ENCODE measurements at places on chromosomes 2 and 18.

GRCh38 chr2:113240915-113241911 lies 37.5 kb downstream of the PAX8 start:
- no peak for DNase-seq

- no peak for DNase-seq
Measured at GRCh38 chr2:70748002-70748784, 19.8 kb downstream of the ADD2 start.

GRCh38 chr2:2839393-2839781 lies 508.3 kb upstream of the MYT1L start:
- DNase-seq, result no peak

- no peak for DNase-seq
Measured at GRCh38 chr2:47003641-47004427, 88.2 kb upstream of the MCFD2 start.

GRCh38 chr18:57008001-57008686 lies 138.7 kb upstream of the BOD1L2 start:
- no peak for DNase-seq

DNA sequence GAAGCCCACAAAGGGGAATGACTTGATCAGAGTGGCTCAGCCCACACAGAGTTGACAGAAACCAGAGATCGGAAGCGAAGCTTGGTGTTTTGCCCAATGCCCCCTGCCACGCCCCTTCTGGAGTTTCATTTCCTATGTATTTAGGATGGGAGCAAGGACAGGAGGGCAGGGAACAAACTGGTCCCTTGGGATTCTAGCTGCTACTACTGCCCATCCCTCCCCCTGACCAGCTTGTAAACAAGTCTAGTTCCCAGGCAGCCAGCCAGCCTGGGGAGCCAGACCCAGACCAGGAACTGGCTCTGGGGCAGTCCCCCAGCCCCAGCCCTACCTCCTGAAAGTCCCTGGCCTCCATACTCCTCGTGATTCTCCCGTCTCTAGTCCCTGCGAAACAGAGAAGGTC lies 8.3 kb downstream of the WNT6 start:
- DNase-seq, result no peak

DNA sequence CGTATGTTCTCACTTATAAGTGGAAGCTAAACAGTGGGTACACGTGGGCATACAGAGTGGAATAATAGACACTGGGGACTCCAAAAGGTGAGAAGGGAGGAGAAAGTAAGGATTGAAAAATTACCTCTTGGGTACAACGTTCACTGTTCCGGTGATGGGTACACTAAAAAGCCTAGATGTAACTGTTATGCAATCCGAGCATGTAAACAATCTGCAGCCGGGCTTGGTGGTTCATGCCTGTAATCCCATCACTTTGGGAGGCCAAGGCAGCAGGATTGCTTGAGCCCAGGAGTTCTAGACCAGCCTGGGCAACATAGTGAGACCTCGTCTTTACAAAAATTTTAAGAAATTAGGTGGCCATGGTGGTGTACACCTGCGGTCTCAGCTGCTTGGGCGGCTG lies 33.1 kb upstream of the TTR start:
- DNase-seq, result no peak

DNA sequence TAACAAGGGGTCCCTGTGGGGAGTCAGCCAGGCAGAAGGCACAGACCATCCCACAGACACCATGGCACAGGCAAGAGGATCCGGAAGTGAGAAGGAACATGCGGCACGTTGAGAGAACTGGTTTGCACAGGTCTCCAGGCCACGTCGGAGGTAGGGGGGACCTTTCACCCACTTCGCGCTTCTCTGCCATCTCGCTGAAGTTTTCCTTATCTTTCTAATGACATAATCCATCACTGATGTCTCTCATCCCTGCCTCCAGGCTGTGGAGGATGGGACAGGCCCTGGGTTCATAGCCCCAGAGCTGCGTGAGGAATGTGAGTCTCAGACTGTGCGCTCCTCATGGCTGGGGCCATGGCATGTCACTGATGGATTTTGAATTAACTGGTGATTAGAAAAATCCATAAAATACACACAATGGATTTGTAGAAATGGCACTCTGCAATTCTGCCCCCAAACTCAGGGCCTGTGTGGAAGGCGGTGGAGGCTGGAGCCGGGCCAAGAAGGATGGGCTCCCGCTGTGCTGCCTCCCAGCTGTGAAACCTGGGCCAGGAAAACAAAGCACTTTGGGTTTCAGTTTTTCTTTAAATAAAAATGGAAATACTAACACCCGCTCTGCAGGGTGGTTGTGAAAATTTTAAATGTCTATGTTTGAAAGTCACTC lies 113.3 kb upstream of the ALKAL2 start:
- DNase-seq, result no peak

GRCh38 chr2:202121532-202122162 lies 48.6 kb downstream of the KIAA2012 start:
- DNase-seq, result no peak

- DNase-seq, result no peak
Measured at GRCh38 chr2:222452422-222452950, 28.1 kb downstream of the SGPP2 start.

GRCh38 chr2:138066841-138067240 lies 102.6 kb downstream of the HNMT start:
- DNase-seq, result no peak

- DNase-seq, result no peak
Measured at GRCh38 chr18:58868440-58868839, 3.8 kb downstream of the ZNF532 start.

DNA sequence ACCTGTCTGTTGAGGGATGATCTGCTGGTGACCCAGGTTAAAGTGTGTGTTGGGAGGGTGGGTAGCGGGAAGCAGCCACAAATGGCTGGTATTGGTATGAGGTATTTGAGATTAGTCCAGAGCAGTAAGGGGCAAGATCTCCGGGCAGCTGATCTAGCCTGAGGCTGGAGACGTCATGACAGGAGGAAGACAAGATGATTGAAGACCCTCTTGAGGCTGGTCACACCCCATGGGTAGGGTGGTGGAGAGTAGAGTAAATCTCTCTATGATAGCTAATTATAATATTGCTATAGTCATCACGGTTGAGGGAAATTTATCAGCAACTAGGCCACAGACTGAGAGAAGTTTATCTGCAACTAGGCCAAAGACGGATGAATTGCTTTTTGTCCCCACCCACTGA lies 128.5 kb downstream of the CDCA7 start:
- no peak for DNase-seq

DNA sequence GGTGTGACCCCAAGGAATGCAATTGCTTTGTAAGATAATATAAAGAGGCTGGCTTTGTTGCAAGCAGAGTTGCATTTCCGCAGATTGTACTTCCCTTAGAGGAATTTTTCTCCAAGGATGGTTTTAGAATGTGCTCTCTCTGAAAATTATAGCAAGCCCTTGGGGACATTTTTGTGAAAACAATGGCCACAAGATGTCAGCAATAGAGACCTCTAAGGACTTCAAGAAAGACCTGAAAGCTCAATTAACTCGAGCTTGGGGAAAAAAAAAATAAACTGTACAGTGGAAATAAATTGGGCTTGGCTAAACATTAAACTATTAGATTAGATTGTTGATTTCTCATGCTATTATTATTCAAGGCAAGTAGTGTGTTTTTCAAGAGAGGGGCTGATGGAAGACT lies 81.3 kb upstream of the KYNU start:
- no peak for DNase-seq

GRCh38 chr2:164479460-164479859 lies 141.8 kb downstream of the GRB14 start:
- DNase-seq, result no peak

- DNase-seq, result no peak
Measured at GRCh38 chr2:163878718-163879117, 142.9 kb upstream of the FIGN start.

DNA sequence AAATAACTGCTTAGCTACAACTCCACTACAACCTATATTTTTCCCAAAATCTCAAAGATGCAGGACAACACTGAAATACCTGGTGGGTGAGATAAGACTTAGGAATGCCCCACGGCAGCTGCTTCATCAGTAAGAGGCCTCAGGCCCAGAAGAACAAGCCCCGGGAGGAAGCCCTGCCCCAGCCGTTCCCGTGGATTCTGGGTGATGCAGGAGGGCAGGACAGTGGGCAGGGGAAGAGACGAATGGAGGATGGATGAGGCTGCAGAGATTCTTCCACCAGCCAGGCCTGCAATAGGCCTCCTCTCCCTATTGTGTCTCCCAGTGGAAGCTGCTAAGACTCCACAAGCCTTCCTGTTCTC lies 197.9 kb upstream of the HDAC4 start:
- no peak for DNase-seq

- DNase-seq, result no peak
Measured at GRCh38 chr2:7096726-7097352, 179.6 kb downstream of the RNF144A start.

DNA sequence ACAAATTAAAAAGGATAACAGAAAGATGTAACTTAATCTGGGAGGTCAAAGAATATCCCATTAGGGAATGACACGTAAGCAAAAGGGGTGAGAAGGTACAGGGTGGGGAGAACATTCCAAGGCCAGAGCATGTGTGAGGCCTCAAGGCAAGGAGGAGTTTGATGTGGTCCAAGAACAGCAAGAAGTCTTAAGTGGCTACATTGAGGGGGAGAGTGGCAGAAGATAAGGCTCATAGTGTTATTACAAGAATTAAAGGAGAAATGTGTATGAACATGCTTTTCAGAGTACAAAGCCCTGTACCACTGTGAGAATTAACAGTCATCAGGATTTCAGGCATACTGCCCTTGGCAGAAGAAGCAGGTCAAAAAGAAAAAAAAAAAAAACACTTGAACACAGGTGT lies 174.4 kb upstream of the ERBB4 start:
- no peak for DNase-seq

DNA sequence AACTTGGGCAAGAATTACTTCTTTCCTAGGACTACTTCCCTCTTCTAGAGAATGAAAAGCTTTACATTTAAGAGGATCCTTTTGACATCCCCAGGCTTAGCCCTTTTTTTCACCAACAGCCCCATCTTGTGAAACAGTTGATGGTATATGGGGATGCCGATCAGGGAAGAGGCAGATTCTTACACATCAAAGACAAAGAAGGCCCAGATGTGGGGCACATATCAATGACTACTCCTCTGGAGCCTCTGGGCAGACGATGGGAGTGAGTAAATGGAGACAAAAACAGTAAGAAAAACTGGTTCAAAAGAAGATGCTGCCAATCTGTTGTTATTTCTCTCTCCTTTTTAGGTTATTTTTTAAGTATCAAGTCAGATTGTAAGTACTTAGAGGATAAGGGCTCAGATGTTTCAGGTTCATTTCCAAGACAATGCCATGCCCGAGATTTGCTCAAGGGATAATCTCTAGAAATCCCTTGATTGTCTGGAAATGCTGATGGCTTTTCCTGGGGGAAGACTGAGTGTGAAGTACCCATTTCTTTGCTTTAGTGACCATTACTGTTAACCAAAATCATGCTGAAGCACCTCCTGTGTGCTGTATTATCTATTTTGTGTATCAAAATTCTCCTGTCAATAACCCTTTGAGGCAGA lies 117.5 kb downstream of the EPHA4 start:
- no peak for DNase-seq

GRCh38 chr18:77157312-77157711 lies 24.7 kb upstream of the MBP start:
- no peak for DNase-seq

GRCh38 chr2:182049372-182050148 lies 63.9 kb downstream of the PPP1R1C start:
- DNase-seq, result no peak

- no peak for DNase-seq
Measured at GRCh38 chr18:44227501-44227900, 453.2 kb upstream of the SETBP1 start.

GRCh38 chr2:217195658-217196446 lies 336.0 kb upstream of the TNP1 start:
- no peak for DNase-seq

DNA sequence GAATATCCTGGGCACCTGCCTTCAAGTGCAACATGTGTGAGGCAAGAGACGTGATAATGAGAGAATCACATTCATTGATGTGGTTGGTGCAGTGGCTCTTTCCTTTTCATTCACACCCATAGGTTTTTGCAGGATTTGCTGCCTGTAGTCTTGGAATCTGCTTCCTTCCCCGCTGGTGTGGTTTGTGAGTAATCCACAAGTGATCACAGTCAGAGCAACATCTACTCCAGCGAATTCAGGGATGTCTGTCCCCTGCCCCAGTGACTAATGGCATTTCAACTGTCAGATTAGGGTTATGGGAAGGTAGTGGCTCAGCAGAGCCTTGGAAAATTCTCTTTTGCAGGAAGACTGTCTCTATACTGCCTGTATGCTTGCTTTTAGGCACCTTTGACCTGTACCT lies 225.5 kb upstream of the RBMS1 start:
- DNase-seq, result no peak

DNA sequence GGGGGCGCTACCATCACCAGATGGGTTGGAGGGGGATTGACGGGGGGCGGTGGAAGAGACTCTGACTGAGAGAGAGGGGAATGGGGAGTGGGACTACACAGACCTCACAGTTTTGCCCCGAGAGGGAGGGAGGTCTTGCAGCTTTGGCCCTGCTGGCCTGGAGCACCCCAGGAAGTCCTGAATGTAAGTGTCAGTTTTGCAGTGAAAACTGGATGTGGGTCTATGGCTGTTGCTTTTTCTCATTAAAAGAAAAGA lies 2.4 kb downstream of the TCF7L1 start:
- no peak for DNase-seq

DNA sequence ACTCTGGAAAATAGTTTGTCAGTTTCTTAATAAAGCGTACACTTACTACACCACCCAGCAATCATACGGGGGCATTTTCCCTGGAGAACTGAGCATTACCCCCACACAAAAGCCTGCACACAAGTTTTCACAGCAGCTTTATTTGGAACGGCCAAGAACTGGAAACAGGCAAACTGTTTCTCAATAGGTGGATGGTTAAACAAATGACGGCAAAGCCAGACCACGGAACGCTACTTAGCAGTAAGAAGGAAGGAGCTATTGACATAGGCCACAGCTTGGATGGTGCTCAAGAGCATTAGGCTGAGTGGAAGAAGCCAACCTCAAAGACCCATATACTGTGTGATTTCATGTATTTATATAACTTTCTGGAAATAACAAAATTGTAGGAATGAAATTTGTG lies 9.0 kb downstream of the MALL start:
- no peak for DNase-seq

DNA sequence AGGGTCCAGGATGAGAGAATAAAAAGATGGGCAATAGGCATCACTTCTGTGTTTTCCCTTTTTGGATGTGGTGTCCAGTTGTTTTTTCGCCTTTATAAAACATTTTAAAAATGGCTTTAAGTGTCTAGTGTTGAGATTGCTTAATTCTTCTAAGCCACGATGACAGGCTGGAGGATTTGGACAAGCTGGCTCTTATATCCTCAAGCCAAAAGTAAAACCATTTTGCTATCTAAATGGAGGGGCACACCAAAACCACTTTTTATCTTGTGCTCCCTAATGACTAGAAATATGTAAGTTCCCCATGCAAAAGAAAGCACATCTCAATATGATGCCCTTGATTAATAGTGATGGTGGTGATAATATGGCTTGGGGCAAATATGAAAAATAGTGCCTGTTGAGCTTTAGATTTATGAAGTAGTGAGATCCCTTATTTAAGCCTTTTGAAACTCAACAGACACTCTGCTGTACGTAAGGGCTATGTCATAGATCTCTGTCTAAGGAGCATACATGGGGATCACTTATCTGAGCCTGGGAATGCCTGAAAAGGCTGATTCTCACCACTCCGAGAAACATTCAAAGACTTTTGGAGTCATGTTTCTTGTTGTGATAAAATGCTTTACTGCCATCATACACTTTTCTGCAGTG lies 185.5 kb downstream of the KCNS3 start:
- no peak for DNase-seq
